ENCODE measurements at places on chromosomes 1 and 21.

DNA sequence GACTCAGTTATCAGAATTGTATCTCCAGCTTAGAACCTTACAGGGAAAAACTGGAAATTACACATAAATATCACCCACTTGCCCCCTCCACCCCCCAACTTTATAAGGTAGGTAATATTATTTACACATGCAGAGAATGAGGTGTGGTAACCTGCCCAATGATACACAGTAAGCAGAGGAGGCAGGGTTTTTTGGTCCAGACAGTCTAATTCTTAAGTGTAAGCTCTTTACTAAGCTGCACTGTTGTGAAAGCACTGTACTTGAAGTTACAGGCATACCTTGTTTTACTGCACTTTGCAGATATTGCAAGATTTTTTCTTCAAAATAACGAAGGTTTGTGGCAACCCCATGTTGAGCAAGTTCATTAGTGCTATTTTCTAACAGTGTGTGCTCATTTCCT is 24.8 kb upstream of the MYOCOS start:
- no peaks in the 10 kb centered on the region for H3K27me3 ChIP-seq
- peaks cover 36% of the 10 kb centered on the region for H3K36me3 ChIP-seq

DNA sequence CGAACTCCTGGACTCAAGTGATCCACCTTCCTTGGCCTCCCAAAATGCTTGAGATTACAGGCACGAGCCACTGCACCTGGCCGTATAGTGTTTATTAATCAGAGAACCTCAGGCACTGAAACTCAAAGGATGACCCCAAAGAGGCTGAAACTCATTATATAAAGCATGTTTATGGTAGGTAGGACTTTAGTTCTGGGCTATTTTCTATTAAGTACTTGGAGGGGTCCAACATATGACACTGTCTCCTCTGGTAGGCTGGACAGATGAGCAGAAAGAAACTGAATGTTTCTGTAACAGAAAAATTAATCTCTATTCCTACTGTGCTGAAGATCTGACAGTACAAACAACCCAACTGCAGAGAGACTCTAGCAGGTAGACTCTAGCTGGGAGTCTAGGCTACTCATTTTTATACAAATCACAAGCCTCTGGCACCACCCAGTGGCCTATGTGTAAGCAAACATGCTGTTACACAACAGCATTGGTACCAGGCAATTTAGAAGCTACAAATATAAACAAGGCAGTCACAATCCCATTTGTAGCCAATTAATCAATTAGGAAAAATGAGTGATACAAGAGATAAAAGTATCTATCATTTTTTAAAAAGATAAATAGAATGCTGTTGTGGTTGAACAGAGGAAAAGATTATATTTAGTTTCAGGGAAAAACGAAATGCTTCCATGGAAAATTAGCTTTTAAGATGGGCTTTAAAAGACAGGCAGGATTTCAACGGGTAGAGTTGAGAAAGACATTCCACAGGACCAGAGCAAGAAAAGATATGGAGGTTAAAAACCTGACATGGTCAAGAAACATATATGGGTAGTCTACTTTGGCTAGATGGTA is 10.4 kb downstream of the DCAF8 start:
- H3K27ac ChIP-seq, result peak overlapping the region; percentile 44
- H3K27me3 ChIP-seq, result no peaks in the 10 kb centered on the region
- no peaks in the 10 kb centered on the region for H3K36me3 ChIP-seq
- peak; percentile 43 for DNase-seq
- H3K4me1 ChIP-seq, result no peaks in the 10 kb centered on the region

DNA sequence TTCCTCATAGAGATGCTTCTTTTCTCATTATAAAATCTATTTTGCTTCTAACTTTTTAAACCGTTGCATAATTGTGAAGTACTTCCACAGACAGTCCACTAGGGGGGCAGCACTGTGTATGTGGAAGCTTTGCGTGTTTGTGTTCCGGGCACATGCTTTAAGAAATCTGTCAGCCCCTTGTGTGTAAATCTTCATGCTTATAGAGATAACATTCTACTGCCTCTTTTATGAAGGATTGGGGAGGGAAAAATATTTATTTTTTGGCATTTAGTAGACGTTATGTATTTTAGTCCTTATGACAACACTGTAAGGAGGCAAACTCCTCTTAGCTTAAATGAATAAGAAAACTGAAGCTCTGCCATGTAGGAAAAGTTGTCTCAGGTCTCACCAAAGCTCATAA is 157.3 kb upstream of the PTGFR start:
- DNase-seq, result no peak
- H3K4me1 ChIP-seq, result no peaks in the 10 kb centered on the region
- H3K27ac ChIP-seq, result no peak overlapping the region

GRCh38 chr1:197690074-197690473 is 85.2 kb downstream of the DENND1B start:
- H3K4me1 ChIP-seq, result no peaks in the 10 kb centered on the region
- H3K27ac ChIP-seq, result no peak overlapping the region
- H3K36me3 ChIP-seq, result peaks cover 22% of the 10 kb centered on the region
- H3K27me3 ChIP-seq, result no peaks in the 10 kb centered on the region

GRCh38 chr1:206703661-206704060 is 19.0 kb downstream of the MAPKAPK2 start:
- H3K36me3 ChIP-seq, result no peaks in the 10 kb centered on the region
- peaks cover 69% of the 10 kb centered on the region for H3K4me1 ChIP-seq
- DNase-seq, result no peak
- no peak overlapping the region for H3K27ac ChIP-seq
- no peaks in the 10 kb centered on the region for H3K27me3 ChIP-seq

DNA sequence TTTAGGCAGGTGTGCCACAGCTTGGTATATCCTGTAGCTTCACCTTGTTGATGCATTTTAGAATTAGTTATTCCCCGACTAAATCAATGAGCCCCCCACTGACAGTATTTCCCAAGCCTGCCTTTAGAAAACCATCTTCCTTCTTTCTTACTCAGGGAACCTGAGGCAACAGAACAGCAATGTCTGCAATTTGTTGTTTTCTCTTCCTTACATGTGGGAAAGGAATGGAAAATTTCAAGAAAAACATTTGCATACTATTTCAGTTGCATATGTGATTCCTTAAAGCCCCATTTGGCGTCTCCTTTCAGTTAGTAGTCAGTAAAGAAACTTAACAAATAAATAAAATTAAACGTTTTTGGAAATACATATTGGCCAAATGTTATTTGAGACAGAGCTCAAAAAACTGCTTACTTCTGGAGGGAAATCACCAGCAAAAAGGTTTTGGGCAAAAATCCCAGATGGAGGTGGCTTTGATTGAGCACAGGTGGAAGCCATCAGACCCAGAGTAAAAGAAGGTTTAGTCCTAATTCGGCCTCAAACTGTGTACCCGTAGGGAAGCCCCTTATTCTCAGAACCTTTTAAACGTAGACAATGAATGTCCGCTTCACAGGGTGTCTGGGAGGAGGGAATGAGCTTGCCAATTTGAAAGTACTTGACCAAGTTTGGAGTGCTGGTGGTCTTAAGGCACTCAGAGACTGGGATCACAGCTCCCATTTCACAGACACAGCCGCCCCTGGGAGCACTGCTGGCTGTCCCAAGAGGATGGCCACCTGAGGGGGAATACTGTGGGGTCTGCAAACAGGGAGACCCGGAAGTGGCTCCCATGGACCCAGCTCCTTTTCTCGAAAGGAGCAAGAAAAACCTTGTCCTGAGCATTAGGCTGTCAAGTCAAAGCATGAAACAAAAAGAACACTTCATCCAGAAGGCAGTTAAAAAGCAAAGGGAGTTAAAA is 9.4 kb downstream of the LHX4 start:
- H3K27me3 ChIP-seq, result peaks cover 100% of the 10 kb centered on the region
- H3K4me1 ChIP-seq, result peaks cover 13% of the 10 kb centered on the region
- H3K4me3 ChIP-seq, result no peak overlapping the region
- H3K36me3 ChIP-seq, result no peaks in the 10 kb centered on the region
- H3K27ac ChIP-seq, result no peak overlapping the region

- no peak overlapping the region for H3K4me3 ChIP-seq
- H3K27me3 ChIP-seq, result no peaks in the 10 kb centered on the region
- DNase-seq, result no peak
- H3K36me3 ChIP-seq, result no peaks in the 10 kb centered on the region
- no peak overlapping the region for H3K27ac ChIP-seq
- peaks cover 10% of the 10 kb centered on the region for H3K4me1 ChIP-seq
Observed at GRCh38 chr1:223091896-223092295, 51.2 kb downstream of the TLR5 start.

DNA sequence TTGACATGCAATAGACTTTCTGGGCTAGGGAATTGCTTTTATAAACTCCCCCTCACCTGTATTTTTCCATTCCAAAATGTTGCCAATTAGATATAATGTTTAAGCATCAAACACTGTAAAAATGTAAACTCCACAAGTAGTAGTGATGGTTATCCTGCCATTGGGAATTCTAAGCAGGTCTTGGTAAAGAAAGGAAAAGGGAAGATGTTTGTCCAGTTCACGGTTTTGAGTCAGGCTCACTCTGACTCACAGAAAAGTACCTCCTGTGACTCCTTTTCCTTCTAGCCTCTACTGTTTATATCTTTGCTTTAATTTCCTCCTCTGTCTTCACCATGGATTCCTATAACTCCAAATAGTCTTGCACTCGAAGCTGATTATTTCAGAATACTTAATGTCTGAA is 19.0 kb upstream of the PTPN14 start:
- H3K4me3 ChIP-seq, result no peak overlapping the region
- H3K27ac ChIP-seq, result no peak overlapping the region
- H3K36me3 ChIP-seq, result no peaks in the 10 kb centered on the region

GRCh38 chr1:194710671-194711070 is 1524.3 kb upstream of the B3GALT2 start:
- no peaks in the 10 kb centered on the region for H3K27me3 ChIP-seq
- no peak overlapping the region for H3K27ac ChIP-seq
- H3K36me3 ChIP-seq, result no peaks in the 10 kb centered on the region

DNA sequence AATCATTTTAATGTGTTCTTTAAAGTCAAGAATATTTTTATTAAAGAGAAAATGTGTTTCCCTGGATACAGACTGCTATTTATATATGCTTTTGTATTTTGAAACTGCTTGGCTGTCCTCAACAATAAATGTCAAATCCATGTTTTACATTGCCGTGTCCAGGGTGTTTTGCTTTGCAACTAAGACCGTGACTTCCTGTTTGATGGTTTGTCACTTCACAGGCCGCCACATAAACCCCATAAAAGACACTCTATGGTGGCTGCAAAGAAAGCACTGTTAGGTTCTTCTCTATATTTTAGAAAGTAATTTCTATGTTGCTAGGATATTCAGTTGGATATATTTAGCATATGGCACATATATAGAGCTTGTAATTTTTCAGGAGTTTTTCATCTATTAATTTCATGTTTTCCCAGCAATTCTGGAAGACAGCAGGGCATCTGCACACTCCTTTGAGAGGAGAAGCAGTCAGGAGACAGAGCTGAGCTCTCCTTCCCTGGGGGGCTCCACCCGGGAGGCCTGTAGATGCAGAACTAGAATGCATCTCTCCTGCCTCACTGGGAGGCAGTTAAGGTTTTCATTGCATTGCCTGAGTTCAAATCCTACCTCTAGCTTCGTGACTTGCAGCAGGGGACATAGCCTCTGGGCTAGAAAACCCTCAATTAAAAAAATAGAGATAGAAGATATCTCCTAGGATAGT is 33.1 kb downstream of the PRDM2 start:
- no peaks in the 10 kb centered on the region for H3K36me3 ChIP-seq
- H3K4me1 ChIP-seq, result no peaks in the 10 kb centered on the region
- H3K4me3 ChIP-seq, result no peak overlapping the region
- DNase-seq, result no peak

DNA sequence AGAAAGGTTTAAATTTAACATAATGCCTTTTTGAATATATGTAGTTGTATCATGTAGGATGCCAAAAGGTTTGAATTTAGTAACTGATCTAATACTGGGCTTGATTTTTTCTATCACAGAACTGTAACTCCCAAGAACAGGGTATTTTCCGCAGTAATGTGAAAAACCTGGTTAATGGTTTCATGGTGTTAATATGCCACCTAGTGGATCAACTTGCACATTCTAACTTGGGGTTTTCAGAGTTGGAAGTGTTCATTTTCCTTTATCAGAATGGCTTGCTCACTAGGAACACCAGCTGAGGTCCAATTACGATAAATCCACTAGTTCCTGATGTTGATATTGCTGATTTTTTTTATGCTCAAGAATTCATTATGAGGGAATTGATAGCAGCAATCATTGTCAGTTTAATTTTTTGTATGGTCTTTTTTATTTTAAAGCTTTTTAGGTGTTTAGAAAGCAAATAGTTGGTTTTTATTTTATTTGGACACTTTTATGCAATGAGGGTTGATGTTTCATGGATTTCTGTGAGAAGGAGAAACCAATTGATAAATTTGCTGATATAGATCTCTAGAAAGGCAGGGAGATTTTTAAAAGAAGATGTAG is 157.2 kb downstream of the PLA2G4A start:
- H3K4me3 ChIP-seq, result no peak overlapping the region
- H3K36me3 ChIP-seq, result no peaks in the 10 kb centered on the region
- H3K27ac ChIP-seq, result no peak overlapping the region
- H3K4me1 ChIP-seq, result no peaks in the 10 kb centered on the region

Measured in tibial nerve (tissue), 4 donors.